ENCODE measurements at places on chromosomes 6 and 20. TPM values are rescaled to one million over a fixed set of nuclear protein-coding genes. Genes with fewer than 3 reads are reported as not detected.
A peak's percentile ranks its signal among the peaks of the same experiment; 100 is the strongest.

The ZSCAN9 gene
- 39.6 TPM for polyA plus RNA-seq

DNA sequence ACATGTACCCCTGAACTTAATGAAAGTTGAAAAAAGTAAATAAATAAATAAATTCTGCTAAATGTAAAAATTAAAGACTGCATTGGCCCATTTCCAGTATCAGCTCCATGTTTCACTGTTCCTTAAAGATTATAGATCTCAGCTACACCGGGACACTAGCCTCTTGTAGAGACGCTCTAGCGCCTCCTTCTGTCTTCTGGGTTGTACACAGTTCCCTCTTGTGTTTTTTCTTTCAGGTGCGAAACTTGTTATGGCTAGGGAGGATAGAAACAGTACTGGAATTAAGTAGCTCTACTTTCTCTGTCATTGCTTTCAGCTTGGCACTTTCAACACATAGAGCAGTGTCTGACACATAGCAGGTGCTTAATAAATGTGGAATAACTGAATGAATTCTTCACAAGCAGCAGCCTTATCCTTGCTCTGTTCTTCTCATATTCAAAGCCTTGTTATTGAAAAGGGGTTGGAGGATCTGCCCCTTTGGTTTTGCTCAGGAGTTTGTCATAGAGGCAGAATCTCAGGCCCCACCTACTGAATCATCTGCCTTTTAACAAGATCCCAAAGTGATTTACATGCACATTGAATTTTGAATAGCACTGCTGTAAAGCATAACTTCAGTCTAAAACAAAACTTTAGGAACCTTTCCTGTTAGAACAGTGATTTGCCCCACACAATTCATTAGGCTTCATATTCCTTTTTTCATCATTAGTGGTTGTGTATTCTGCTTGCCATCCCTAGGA lies 92.3 kb downstream of the FIG4 start:
- peak; percentile 51 for DNase-seq

GRCh38 chr6:26045065-26045927 lies 41.9 kb upstream of the HFE start:
- peak; percentile 94 for DNase-seq

The KHDC1 gene
- polyA plus RNA-seq = 8.5 TPM

GRCh38 chr6:3259491-3259958 lies 778 bp downstream of the PSMG4 start:
- peak; percentile 57 for DNase-seq

DNA sequence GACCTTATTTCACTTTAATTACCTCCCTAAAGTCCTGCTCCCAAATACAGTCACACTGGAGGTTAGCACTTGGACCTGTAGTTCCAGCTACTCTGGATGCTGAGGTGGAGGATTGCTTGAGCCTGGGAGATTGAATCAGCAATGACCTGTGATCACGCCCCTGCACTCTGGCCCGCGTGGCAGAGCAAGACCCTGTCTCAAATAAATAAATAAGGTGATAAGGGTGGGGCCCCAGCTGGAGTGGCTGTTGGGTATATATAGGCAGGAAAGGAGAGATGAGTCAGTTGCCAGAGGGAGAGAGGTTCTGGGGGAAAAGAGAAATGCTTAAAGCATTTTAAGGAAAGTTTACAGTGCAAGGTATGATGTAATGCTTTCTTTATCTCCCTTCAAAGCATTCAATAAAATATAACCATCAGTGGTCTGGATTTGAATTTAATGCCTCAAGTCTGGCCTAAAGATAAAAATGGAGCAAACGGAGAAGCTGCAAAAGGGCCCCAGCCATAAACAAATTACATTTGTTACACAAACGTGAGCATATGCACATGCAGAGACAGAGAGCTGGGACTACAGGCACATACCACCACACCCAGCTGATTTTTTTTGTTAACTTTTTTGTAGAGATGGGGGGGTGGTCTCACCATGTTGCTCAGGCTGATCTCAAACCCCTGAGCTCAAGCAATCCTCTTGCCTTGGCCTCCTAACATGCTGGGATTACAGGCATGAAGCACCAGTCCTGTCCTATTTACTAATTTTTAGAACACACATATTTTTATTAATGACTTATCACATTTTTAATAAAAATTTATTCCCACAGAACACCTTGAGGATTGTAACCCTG lies 6.1 kb upstream of the PM20D2 start:
- no peak for DNase-seq

DNA sequence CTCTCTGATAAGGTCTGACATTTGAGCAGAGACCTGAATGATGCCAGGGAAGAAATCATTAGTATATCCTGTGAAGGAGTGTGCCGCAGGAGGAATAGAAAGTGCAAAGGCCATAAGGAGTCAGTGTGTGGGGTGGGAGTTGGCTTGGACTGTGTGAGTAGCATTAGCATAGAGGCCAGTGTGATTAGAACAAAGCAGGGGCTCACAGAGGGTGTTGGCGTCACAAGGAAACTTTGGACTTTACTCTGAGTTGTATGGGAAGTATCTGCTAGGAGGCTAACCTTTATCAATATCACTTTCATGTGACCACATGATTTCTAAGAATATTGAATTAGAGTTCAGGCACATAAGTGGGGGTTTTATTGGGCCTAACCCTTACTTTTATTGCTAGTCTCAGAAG lies 12.1 kb downstream of the TMEM200A start:
- DNase-seq = no peak

GRCh38 chr20:2451939-2452732 lies 18.5 kb downstream of the SNRPB start:
- peak; percentile 85 for DNase-seq

The ERVFRD-1 gene
- 0.16 TPM for polyA plus RNA-seq

The KCNK5 gene
- 2.3 TPM for polyA plus RNA-seq

DNA sequence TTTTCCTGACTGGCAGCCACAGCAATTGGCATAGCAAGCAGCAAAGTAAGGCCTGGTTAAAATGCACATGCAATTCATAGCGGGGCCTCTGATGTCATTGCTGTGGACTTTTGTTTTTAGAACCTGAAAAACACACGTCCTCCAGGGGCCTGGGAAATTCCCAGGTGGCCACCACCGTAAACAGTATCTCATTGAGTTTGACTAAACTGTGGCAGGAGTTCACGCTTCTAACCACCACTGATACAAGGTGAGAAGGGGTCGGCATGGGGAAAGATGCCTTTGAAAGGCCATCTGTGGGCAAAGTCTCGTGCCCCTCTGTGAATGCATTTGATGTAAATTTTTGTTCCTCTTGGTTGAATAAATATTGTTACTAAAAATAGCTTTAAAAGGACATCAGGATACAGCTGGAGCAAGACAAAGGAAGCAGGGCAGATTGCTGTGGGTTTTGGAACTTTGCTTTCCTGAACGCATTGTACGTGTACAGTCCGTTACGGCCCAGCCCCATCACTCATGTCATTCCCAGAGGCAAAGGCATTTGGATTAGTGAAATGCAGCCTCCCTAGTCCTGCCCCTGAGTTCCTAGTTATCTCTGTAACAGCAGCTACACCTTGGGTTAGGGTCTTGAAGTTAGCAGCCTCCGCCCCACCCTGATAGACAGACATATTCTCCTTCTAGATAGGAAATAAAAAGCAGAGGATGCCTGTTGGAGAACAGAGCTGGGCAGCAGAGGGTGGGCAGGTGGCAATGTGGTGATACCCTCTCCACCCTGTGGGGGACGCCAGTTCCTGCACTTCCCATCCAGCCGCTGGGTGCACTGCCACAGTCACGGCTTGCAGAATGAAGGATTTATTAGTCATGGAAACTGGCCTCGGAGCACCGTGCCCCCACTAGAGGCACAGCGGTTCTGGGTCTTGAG lies 80.3 kb downstream of the ZDHHC14 start:
- no peak for DNase-seq

GRCh38 chr6:44503471-44503870 lies 116.0 kb downstream of the CDC5L start:
- DNase-seq = no peak

- DNase-seq = peak; percentile 51
Observed at GRCh38 chr20:9068233-9068801, 570 bp upstream of the PLCB4 start.

The ADGRG6 gene
- 5.1 TPM for polyA plus RNA-seq

GRCh38 chr6:79868098-79868722 lies 79.1 kb downstream of the ELOVL4 start:
- DNase-seq = peak; percentile 63

GRCh38 chr6:87421576-87421975 lies 13.8 kb downstream of the CFAP206 start:
- no peak for DNase-seq

The MKKS gene
- polyA plus RNA-seq = 37.1 TPM

GRCh38 chr20:36154700-36155628 lies at the start of gene EPB41L1:
TSS of gene EPB41L1 (plus strand) at chr20:36154740. CDS start at chr20:36173778, 19,038 bp downstream.
- DNase-seq = no peak

The XKR7 gene
- 0.96 TPM for polyA plus RNA-seq

DNA sequence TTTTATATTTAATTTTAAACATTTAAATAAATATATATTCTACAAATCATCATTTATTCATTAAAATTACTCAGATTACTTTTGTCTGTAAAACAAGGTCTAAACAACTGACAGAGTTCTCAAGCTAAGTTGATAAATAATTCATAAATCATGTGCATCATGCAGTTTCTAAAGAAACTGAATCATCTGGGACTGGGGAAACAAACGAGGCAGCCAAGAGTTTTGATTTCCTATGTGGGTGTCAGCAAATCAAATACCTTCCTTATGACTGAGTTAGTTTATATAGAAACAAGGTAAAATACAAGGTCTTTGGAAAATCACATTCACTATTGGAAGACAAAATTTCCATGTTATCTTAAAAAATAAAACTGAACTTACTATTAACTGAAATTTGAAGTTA lies 149.9 kb upstream of the BEND6 start:
- no peak for DNase-seq

DNA sequence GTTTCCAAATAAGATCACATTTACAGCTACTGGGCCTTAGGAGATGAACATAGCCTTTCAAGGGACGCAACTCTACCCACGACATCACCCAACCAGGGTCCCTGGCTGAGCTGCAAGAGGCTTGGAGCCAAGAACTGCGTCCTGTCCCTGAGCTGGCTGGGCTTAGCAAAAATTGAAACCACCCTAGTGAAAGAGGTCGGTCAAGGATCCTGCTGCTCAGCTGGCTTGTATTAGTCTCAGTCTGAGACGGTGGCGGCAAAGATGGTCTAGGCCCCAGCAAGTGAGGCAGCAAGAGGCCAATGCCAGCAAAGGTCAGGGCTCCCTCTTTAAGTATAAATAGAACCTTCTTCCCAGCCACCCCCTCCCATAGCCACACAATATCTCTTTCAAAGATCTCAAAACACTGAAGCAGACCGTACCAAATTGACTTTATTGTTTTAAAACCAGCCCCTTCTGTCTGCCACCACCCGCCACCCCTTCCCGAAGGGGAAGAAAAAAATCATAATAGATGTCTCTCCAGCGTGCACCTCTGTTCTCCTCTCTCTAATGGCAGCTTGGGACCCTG lies 140.5 kb downstream of the EYA2 start:
- DNase-seq = no peak

DNA sequence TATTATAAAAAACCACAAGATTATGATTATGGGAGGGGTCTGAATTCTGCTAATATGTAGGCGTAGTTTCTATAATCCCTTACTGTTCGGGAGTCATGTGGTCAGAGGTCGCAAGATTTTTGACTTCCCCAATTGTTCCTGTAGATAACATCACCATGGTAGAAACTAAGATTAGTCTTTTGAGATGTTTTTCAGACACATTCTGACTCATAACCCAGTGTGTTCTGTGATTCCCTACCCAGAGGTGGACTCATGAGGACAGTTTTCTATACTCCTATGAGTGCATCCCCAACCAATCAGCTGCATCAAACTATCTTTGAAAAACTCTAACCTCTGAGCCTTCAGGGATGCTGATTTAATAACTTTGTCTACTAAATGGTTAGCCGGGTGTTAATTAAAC lies 175.5 kb downstream of the RFPL4B start:
- DNase-seq = no peak

GRCh38 chr6:2158596-2159271 lies 86.7 kb downstream of the GMDS start:
- peak; percentile 30 for DNase-seq

The CPNE1 gene
- polyA plus RNA-seq = 105 TPM

DNA sequence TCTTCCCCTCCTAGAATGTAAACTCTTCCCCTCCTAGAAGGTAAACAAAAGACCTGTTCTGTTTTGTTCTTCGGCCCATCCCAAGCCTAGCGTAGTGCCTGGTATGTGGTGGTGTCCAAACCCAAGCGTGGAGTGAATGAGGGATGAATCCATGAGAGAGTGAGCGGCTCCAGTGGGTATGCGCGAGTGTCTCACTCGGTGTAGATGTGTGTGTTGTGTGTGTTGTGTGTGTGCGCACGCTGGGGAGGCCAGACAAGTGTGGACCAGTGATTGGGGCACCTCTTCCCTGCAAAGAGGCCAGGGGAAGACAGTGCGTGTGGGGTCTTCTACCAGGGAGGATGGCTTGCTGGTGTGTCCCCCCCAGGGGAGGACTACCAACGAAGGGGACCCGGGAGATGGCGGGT lies 392 bp upstream of the SLC2A10 start:
- DNase-seq = no peak

The CDKN1A gene
- polyA plus RNA-seq = 64.2 TPM

The PSORS1C2 gene
- not detected for polyA plus RNA-seq

The BPIFA1 gene
- polyA plus RNA-seq = 1.6 TPM

GRCh38 chr6:119215309-119215708 lies 134.3 kb downstream of the MAN1A1 start:
- DNase-seq = no peak

GRCh38 chr6:87724983-87725811 lies 23.2 kb upstream of the AKIRIN2 start:
- DNase-seq = no peak

The WFDC5 gene
- polyA plus RNA-seq = 2.1 TPM

The TP53RK gene
- 20.9 TPM for polyA plus RNA-seq

GRCh38 chr6:30219244-30219643 lies 6.0 kb upstream of the TRIM26 start:
- peak; percentile 55 for DNase-seq

DNA sequence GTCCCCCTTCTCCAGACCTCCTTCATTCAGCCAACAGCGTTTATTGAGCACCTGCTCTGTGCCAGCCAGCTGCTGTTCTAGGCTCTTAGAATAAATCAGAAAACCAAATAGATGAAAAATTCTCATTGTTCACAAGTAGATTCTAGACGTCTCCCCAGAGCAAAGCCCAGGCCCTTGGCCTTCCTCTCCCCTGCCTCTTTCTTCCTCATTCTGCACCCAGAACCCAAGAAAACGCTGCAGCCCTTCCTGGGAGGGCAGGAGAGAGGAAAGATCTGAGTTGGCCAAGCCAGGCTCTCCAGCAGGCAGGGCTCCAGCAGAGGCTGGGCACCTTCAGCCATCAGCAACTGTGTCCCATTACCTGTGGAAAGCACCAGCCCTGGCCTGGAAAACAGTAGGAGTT lies 12.0 kb upstream of the BPI start:
- DNase-seq = no peak

The EPHA7 gene
- 3.4 TPM for polyA plus RNA-seq

DNA sequence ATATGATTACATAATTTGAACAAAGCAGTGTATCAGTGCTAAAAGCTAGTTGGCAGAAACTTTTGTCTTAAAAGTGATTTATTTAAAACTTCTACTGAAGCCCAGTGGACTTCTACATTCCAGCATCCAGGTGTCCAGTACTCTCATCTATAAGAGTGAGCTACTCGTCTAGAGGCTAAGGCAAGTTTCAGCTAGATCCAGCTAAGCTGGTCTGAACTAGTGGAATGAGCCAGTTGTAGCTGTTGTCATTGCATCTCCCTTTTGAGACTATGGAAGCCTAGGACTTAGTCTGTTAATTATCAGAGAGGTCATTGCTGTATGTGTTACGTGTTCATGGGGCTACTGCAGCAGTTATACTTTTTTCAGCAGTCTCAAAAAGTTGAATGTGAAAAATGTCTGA lies 165.1 kb downstream of the ZFAND3 start:
- DNase-seq = no peak

The NCOA7 gene
- polyA plus RNA-seq = 7.5 TPM

All from testis (tissue), 5 donors.